Activated T-cell treated with anti-CD3 and anti-CD28 coated beads for 24 hours (primary cell): ENCODE measurements at places on chromosomes 11 and 22.

DNA sequence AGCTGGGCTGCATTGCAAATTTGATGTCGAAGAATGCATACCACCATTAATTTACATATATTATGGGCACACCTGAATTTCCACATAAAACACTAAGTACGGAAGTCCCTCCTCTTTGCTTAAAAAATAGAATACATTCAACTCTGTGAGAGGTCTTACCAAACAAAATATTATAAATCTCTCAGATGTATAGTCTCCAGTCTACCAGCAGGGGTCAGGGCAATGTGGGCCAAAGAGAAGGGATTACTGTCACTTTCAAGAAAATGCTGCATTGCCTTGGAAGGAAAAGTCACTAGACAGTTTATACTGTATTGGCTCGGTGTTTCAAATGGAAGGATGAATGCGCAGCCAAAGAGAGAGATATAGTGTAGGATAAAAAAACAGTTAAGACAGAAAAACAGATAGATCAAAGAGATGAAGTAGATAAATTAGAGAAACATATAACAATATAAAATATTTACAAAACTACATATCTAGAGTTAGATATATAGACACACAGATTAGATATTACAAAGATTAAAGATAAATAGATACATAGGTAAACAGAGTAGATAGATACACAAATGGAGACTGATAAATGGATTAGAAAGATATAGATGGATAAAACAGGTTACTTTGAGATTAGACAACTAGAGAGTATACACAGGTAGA, 20.9 kb downstream of the SERGEF start:
- DNase-seq: no peak

GRCh38 chr11:61732705-61733104, 19.7 kb upstream of the MYRF start:
- DNase-seq: no peak

GRCh38 chr11:69337211-69337721, 43.3 kb downstream of the MYEOV start:
- peak; percentile 48 for DNase-seq

DNA sequence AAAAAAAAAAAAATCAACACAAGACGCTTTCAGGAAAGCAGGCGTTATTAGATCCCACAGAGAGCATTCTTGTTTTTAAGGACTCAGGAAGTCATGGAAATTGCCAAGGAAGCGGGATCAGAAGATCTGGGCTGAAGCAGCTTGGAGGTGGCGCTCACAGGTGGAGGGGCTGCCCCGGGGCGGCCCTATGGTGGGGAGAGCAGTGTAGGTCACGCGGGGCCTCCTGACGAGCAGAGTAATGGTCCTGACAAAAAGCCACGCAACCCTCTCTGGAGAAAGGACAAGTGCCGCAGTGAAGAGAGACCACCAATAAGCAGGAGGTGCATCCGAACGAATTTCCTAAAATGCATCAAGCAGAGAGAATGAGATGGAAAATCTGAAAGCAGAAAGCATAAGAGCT, 407.0 kb downstream of the BRD1 start:
- DNase-seq: no peak

GRCh38 chr11:3359092-3359824, 19.7 kb downstream of the ZNF195 start:
- no peak for DNase-seq
